Stimulated activated naive CD4-positive, alpha-beta T cell treated with Interleukin-2 at 50 U/mL for 16 hours (primary cell): ENCODE measurements at places on chromosomes 7 and 10.

DNA sequence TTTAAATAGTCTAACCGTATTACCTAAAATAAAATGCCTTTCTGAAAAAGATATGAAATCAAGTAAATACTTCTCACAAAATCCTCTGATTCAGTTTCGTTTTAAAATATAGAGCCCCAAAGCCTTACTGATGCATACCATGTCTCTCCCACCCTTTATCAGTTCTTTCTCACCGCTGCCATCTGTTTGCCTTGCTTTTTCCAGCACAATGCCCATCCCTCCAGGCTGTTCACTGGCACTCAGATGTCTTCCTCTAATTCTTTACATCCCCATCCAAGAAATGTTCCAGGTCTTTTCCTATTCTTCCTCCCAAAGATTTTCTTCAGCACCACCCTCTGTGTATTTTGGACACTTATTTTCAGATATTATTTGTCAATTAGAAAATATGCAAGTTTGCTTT, 116.5 kb upstream of the LRRN3 start:
- DNase-seq: no peak

DNA sequence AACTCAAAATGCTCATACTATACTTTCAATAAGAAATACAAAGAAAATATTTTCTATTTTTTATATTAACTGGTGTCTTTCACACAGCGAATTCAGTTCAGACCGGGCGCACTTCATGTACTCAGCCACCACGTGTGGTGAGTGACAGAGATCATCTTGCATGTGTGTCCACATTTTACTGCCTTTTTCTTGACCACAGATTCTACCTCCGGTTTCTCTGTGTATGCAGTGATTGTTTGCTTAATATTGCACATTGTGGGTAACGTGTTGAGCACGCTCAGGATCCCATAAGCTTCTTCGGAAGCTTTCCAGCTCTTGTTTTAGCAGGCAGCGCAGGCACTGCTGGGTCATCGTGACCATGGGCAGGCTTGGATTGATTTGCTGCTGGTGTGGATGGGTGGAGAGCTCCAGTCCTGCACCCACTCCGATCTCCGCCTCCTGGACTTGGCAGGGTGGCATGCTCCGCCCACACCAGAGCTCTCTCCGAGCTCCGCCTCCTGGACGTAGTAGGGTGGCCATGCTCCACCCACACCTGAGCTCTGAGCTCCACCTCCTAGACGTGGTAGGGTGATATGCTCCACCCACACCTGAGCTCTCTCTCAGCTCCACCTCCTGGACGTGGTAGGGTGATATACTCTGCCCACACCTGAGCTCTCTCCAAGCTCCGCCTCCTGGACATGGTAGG, 253.3 kb downstream of the DIP2C start:
- no peak for DNase-seq

DNA sequence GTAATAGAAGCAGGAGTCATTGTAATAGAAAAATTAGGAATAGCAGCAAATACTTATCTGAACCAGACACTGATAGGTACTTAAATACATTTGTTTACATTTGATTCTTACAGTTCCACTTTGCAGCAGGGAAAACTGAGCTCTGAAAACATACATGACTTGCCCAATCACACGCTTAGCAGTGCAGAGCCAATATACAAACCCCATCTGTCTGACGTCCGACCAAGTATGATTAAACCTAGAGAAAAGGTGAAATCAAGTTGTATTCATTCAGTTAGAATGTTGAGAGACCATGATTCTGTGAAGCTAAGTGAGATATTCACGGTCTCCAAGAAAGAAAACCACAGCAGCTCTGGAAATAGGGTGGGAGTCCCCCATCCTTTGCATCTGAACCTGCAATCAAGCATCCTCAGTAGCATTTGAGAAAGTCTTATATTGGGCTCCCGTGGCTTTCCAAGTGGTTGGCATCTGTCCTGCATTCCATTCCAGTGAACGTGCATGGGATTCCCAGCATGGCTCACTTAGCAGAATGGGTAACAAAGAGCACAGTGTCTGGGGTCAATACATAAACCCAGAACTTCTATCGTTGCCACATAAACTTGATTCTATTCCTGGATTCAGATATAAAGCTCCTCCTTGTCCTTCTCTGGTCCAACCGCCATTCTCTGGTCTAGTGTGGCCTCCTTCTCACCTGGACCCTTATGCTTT, 148.7 kb upstream of the RSU1 start:
- no peak for DNase-seq

- no peak for DNase-seq
These were observed 565.5 kb downstream of the GALNT17 start for GRCh38 chr7:71697400-71697799.

GRCh38 chr7:6258440-6259182, 13.8 kb downstream of the CYTH3 start:
- DNase-seq: no peak

DNA sequence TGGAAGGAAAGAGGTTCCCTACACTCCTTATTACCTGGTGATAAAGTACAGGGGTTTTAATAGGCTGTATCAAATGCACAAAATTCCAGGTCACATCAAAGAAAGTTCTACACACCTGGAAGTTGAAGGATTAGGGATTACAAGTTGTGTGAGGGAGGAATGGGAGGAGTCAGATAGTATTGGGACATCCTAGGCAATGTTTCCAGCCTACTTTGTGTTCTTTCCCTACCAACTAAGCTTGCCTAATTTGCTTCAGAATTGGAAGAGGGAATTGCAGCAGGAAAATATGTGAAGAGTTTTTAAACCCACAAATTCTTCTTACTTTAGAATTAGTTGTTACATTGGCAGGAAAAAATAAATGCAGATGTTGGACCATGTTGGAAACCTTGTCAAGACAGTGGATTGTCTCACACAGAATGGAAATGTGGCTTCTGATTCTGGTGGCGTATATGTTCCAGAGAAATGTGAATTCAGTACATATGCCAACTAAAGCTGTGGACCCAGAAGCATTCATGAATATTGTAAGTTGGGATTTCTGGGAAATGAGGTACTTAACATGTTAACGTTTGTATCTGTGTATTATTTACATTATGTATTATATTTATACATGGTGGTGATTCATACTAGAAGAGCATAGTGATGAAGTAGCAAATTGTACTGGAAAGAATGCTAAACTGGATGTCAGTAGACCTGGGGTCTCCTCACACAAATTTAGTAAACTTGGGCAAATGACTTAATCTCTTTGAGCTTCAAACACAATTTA, at the start of gene LIPM:
TSS of gene LIPM (plus strand) at position 208 of the 763 bp plus-strand sequence. CDS start at position 375, 167 bp downstream.
- no peak for DNase-seq

- no peak for DNase-seq
These were observed 14.8 kb upstream of the MKLN1 start for GRCh38 chr7:131312838-131313237.

DNA sequence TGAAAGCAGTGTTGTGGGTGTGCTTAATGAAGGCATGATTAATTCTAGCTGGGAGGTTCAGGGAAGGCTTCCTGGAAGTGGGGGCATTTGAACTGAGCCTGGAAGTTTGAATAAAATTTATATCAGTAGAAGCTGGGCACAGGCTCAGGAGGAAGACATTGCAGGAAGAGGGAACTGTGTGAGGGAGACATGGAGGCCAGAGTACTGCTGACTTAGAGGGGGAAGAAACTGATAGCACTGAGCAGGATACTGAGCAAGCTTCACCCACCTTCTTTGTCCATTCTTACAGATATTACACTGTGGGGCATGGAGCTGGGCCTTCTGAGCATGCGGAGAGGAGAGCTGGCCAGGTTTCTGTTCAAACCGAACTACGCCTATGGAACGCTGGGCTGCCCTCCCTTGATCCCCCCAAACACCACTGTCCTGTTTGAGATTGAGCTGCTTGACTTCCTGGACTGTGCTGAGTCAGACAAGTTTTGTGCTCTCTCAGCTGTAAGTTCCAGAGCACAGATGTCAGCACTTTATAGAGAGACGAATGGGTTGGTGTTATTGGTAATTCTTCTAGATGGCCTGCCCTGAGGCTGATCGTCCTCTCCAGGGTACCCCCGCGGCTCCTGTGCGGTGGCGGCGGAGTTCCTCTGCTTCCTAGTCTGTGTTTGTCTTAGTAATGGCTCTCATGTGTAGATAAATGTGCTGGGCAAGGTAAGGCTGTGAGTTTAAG, 2.1 kb downstream of the FKBP6 start:
- DNase-seq: no peak
